ENCODE measurements at places on chromosomes 13 and 19.

GRCh38 chr13:75299913-75300862 is 181.8 kb downstream of the TBC1D4 start:
- DNase-seq = no peak

DNA sequence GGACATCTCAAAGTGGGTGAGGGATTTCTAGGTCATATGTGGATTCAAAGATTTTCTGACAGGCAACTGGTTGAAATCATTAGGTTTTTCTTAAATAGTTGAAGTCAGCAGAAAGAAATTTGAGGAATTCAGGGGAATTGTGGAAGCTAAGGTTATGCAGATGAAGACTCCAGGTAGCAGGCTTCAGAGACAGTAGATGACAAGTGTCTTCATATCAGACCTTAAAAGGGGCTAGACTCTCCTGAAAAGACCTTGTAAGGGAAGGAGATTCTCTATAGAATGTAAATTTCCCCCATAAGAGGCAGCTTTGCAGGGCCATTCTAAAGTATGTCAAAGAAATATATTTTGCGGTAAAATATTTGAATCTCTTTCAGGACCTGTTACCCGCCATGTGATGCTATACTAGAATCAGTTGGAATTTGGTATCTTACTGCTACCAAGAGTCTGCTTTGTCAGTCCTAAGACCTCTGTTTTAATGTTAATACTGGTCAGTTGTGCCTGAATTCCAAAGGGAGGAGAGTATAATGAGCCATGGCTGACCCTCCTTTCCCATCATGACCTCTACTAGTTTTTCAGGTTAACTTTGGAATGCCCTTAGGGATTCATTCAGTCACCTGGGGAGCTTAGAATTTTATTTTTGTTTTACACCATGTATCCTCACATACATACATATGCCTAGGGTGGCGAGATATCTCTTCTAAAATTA is 1115.5 kb upstream of the SLC10A2 start:
- DNase-seq = no peak

- DNase-seq = no peak
These were observed 1488.1 kb upstream of the PRR20A start for GRCh38 chr13:55652657-55653056.

DNA sequence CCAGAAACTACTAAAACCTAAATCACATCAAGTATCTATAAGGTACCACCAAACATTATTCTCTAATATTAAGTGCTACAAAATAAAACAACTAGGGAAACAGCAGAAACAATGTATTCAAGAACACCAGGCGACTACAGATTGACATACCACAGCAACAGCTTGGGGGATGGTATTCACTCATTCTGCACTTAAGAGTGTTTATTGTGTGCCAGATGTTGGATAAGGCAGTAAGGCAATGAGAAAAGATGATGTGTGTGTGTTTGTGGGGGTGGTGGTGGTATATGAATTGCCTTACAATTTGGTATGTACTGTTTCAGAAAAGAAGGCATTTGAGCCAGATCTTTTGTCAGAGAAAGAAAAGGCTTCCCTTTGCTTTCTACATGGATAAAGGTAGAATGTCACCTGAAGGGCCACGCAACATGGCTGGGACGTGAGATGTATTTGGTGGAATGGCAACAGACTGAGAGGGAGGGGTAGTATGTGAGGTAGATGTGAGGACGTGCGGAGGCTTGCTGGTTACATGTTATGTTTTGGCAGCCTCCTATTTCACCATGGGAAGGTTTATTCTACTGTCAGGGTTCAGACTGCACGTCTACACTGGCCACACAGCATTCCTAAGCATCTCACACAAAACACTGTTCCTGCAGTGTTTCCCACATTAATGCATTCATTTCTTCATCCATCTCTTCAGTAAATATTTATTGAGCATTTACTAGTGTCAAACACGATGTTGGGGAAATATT is 300.7 kb downstream of the KLF12 start:
- DNase-seq = no peak

GRCh38 chr19:33304760-33305647 is 2.7 kb upstream of the CEBPA start:
- DNase-seq = no peak

- no peak for DNase-seq
These were observed 53.2 kb downstream of the EPS15L1 start for GRCh38 chr19:16418597-16418962.

DNA sequence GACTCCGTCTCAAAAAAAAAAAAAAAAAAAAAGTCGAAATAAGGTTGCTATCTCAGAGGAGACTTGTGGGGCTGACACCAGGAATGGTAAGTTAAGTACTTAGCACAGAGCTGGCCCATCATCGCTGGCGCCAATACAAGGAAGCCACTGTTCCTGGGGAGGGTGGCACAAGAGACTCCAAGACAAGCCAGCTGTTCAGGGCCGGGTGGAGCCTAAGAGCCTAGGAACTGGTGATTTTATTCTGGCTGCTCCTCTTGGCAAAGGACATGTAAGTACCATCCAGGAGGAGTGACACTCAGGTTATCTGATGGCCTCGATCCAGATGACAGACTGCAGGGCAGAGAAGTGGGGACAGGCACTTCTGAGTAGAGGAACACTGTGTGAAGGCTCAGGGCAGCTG is 3.8 kb downstream of the ELOF1 start:
- DNase-seq = no peak

- no peak for DNase-seq
These were observed 10.3 kb downstream of the SH3GL1 start for GRCh38 chr19:4390017-4390566.

DNA sequence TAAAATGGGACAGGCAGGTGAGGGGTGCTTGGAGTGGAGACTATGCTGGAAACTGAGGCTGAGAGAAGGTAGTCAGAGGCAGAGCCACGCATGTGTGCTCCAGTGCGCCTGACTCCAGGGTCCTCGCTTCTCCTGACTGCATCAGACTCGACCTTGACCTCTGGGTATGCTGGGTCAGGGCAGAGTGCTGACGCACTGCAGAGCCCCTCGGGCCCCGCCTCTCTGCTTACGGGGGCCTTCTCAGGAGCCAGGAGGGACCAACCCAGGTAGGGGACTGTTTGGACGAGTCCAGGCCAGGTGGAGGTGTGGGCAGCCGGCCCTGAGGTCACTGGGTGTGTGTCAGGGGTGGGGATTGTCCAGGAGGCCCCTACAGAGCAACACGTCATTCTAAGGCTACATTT is 22.9 kb upstream of the SLC7A10 start:
- no peak for DNase-seq

DNA sequence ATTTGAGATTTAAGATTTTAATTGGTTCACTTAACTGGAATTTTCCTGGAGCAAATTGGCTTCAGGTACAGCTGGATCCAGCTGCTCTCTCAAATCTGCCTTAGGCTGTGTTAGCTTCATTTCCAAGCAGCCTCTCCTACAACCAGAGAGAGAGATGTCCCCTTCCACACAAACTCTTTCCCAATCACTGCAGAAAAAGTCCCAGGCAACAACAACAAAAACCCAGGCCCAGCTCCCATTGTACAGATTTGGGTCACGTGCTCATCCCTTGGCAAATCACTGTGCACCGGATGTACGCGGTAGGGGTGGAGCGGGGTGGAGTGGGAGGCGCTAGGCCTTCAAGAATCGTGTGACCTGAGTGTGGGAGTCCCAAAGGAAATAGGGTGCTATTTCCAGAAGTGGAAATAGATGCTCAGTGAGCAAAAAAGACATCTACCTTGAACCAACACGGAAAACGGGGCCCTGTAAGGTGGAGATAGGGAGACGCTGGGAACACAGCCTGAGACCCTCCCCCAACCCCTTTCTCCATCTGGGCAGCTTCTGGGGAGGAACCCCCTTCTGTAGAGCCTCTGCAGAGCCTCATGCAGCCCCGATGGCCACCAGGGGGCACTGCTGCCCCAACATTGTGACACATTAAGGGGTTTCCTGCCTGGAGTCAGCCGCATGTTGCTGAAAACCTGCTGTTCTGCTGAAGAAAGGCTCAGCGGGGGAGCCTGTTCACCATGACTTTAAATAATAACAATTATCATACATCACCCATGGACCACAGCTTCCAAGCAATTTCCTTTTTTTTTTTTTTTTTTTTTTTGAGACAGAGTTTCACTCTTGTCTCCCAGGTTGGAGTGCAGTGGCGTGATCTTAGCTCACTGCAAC is 25.4 kb downstream of the HPN start:
- DNase-seq = peak; percentile 70

DNA sequence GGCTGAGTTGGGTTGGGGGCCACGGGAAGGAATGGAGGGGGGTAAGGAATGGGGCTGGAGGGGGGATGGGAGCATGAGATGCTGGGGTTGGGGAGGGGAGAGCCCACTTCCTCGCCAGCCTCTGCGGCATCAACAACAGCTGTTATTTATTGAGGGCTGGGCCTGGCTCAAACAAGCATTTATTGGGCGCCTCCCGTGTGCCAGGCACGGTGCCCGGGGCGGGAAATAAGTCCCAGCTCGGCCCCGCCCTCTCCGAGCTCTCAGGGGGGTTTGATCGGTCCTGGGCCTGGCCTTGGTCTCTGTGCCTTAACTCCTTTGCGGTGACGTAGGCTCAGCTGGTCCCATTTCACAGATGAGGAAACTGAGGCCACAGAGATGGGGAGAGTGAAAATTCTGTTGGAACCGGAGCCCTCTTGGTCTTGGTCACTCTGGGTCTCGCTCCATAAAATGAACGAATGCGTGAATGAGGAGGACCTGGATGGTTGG is 919 bp upstream of the ADAMTS10 start:
- DNase-seq = no peak

DNA sequence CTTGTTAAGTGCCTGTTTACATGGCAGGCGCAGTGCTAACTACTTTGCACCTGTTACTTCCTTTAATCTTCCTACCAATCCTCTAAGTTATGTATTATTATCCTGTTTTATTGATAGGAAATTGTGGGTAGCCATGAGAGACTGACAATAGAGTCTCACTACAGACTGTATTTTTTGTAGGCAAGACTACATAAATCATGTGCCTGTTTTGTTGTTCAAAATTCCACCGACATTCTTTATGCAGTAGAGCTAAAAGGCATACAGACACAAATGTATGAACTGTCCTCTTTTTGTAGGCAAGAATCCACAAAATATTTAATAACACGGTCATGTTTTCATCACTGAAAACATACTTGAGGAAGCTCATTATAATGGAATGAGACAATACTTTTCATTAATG is 205.5 kb downstream of the NALCN start:
- no peak for DNase-seq

- DNase-seq = no peak
These were observed 26.8 kb downstream of the EXOC3L2 start for GRCh38 chr19:45218426-45218825.

DNA sequence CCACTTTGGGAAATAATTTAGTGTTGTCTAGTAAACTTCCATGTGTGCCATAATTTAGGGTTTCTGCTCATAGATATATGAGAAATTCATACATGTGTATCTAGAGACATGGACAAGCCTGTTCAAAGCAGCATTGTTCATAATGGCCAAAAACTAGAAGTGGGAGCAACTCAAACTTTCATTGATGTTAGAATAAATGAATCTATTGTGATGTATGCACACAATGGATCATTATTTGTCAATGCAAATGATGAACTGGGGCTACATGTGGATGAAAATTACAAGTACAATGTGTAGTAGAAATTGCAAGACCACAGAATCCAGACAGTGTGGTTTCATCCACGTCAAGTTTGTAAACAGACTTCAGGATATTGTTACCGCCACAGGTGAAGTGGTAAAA is 284.7 kb downstream of the SLC7A1 start:
- DNase-seq = no peak

DNA sequence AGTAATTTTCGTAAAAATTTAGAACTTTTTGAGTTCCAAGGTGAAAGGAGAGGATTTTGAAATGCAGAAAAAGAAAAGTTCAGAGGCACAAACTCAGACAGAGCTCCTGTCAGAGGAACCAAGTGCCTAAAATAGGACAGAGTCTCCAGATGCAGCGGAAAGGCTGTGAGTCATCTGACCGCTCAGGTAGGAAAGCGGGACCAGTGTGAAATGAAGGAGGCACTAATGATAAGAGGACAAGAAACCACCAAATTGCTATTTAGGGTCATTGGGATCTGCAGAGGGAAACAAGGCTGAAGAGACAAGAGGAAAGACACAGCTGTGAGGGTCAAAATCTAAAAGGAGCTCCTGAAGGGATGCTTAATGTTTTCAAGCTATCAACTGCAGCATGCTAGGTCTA is 34.9 kb downstream of the IRS2 start:
- DNase-seq = no peak

DNA sequence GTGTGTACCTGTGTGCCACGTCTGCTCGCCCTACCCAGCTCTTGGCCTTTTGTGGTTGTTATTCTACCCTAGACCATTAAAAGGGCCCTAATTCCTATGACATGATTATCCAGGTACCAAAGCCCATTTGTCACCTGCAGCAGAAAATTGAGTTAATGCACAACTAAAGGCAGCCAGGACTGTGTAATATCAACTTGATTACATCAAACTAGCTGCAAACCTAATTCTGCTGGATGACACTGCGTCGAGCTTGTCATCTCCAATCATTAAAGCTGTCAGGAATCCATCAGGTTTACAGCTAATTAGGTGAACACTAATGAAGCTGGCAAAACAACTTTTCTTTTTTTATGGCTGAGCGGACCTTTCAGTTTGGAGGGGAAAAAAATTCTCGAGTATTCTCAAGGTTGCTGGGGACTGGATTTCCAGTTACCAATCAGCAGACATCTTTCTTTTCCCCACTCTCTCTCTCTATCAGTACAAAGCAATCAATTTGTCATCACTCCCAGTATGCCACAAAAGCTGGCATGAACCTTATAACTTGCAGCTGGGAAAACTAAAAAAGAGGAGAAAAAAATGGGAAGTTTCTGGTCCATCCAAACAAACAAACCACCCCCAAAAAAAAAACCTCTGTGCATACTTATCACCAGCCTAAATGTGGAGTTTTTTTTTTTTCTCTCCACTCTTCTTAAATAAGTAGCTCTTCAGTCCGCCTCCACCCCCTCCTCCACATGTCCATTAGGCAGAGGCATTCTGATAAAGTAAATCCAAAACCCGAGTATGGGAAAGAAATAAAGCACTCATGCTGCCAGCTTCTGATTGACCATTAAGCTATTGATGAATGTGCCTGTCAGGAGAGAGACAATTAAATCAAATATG is 2.8 kb downstream of the TSHZ3 start:
- no peak for DNase-seq

GRCh38 chr13:27659145-27659865 is 37.6 kb downstream of the POLR1D start:
- no peak for DNase-seq

DNA sequence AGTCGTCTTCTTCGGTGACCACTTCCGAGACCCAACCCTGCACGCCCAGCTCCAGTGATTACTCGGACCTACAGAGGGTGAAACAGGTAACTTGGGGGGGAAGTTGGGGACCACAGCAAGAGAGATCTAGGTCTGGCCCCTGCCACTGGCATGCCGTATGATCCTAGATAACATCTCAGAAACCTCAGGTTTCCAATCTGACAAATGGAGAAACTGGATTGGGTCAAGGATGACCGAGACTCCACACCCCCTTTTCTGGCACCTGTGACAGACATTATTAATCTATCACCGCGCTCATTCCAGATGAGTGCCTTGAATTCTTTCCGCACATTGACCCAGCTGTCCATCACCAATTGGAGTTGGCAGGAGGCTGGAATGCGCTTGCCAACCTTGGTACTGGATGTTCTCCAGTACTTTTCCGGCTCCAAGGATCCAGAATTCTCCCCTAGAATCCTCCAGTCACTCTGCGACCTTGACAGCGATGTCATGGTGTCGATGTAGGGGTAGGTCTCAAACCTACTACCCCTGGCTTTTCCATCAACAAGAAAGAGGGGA is 17.4 kb downstream of the VASP start:
- DNase-seq = no peak

Measured in CD14-positive monocyte (primary cell).